ENCODE measurements at places on chromosomes 5 and 9.

DNA sequence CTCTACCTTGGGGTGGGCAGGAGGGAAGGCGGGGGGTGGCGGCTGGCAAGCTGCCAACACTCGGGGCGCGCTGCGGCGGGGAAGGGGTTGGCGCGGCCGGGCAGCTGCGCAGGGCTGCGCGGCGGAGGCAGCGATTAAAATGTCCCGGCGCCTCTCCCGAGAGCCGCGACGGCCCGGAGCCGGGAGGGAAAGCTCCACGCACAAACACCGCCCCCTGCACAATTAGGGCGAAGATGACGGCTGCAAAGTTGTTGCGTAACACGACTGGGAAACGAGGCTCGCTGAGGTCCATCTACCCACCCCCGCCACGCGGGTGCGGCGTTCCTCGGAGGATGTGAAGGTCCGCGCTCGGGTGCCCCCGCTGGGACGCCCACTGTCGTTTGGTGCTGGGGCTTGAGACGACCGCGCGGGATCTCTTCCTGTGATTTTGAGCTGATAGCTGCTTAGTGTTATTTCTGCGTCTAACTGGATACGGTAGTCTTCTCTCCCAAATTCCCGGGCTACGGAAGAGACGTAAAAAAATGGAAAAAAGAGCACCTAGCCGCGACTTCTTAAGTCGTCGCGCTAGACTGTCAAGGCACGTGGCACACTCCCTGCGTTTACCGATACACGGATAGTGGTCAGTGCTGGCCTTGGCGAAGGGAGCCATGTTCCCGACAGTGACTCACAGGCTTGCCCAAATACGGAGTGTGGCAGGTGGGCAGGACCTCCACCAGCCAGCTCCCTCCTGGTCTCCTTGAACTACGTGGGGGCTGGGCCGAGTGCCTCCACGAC, 958 bp upstream of the NFIL3 start:
- DNase-seq, result peak; percentile 84

GRCh38 chr5:107321906-107322305, 348.8 kb downstream of the EFNA5 start:
- DNase-seq, result no peak

GRCh38 chr9:134765785-134766184, 114.8 kb upstream of the FCN2 start:
- DNase-seq, result no peak

GRCh38 chr9:135086597-135087488, 625 bp upstream of the OLFM1 start:
- no peak for DNase-seq
